Glutamatergic neuron (in vitro differentiated cells): ENCODE measurements at places on chromosomes 12 and 14. TPM values are rescaled to one million over a fixed set of nuclear protein-coding genes. Genes with fewer than 3 reads are reported as not detected.

DNA sequence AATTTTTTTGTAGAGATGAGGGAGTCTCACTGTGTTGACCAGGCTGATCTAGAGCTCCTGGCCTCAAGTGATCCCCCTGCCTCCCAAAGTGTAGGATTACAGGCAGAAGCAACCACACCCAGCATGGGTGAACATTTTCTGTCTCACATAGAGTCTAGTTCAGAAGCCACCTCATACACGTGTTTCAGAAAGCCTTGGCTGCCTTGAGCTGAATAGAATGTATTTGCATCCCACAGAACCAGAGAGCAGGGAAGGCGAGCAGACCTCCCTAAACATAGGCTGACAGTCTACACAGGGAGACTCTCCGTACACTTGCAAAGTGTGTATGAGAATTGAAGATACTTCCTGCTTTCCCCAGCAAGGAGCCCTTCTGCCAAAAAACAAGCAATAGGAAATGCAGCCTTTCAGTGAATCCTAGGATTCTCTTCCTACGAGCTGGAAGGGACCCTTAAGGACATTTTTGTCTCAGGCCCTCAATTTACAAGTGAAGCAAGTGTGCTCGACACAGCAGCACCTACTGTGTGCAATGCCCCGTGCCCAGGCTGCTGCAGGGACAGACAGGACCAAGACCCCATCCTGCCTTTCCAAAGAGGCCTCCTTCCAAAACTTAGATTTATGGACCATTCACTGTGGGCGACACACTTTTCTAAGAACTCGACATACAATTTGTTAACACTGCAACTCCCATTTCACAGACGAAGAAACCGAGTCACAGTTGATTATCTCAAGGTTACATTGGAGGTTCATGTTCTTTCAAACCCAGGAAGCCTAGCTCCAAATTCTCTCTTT, 11.2 kb downstream of the NUAK1 start:
- no peak for DNase-seq

- DNase-seq, result no peak
These were observed 208.3 kb downstream of the EMP1 start for GRCh38 chr12:13404631-13405473.

GRCh38 chr14:35297706-35298105, 5.5 kb downstream of the PSMA6 start:
- DNase-seq, result no peak

DNA sequence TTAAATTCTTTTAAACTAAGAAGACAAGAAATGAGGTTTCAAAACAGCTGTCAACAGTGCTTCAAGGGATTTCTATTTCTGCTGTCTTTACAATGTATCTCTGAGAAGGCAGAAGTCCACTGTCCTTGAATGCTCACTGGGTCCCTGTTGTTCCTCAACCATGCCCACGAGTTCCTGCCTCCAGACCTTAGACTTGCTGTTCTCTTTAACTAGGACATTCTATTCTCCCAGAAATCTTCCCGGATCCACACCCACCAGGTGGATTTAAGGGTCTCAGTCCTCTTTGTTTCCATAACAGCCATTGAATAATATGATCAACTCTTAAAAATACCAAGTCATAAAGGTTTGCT, 6.7 kb upstream of the SLC41A2 start:
- no peak for DNase-seq

DNA sequence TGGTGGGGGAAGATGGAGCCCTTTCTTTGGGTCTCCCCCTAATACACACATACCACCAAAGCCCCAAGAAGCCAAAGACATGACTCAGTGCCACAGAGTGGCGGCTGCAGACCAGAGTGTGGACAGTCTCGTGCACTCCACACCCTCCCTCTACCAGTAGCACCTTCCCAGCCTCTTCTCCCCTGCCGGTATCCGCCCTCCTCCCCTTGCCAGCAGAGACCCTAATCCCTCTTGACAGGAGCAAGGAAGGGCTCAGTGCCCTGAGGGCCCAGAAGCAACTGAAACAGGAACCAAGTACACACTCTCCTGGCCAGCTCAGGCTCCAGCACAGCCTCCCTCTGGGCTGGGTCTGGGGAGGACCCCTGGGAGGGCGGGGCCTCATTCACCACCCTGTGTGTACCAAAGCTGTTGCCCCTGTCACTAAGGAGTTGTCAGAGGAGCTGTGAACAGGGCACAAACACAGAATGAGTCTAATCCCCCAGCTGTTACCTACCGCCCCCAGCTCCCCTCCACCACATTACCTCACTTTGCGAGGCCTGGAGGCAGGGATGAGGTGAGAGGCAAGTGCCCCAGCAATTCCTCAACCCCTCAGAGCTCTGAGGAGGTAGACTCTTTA, 8.2 kb downstream of the SPRYD3 start:
- no peak for DNase-seq

DNA sequence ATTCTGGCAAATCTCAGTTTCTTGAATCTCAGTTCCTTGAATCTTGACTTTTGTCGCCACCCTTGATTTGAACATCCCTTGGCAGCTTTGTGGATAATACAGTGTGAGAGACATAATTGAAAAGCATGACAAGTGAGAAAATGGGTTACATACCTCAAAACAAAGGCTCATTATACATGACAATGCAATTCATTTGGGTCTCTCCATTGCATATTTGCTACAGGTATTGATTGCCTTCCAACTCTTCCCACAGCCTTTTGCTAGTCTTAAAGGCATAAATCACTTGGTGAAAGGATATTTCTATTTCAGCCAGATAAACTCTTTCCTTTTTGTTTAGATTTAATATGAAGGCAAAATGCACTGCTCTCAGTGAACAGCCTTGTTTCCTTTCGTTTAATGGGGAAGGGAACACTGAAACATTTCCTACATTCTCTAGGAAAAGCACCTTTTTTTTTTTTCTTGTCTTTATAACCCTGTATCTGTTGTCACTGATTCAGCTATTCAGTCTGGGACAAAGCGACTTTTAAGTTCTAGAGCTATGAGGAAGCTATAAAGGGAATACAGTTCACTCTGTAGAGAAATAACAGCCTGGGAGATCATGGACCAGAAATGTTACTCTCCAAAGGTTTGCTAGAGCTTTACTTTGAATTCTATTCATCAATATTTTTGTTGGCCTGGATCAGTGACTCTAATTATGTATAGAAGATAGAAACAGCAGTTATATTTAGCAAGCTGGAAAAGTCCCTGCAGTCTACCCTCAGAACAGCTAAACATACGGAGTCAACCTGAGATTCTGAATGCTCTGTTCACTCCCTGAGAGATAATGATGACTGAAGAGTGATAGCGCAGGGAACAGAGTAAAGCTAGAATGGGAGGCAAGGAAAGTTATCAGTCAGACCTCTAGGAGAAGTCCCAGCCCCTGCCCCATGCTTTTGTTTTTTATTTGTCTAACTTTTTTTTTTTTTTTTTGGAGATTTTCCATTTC, 311.4 kb downstream of the RGS6 start:
- no peak for DNase-seq

DNA sequence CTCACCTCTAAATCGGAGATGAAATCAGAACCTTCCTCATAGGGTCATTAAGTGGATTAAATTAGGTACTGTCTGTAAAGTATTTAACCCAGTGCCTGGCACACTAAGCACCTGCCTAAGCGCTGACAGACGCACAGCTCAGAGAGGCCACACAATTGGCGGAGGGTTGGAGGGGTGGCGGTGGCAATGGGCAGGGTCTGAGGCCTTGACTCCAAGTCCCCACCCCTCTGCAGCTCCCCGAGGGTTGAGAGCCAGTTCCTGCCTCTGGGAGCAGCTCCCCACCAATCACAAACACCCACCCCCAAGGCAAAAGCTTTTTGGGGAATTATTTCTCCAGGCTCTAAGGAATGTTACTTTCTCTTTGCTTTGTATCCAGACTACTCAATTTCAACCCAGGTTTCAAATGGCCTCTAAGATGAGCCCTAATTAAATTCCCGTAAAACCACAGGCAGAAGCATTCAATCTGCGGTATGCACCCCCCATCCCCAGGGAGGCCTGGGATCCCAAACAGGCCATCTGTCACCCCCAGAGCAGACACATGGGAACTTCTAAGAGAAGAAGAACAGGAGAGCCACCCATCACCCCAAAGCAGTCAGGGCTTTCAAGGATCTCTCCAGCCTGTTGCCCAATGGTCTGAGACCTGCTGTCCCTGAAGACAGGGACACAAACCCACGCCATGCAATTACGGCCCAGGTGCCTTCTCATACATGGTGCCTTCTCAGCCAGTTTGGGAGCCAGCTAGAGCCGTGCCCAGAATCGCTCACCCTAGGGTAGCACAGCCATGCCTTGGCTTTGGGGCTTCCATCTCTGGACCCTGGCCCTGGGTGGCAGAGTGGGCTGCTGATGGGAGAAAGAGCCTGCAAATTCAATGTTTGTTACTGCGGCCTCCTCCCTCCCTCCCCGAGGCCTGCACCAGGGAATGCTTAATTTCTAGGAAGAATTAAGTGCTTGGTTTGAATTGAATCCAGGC, 66.1 kb downstream of the CHGA start:
- DNase-seq, result peak; percentile 68

DNA sequence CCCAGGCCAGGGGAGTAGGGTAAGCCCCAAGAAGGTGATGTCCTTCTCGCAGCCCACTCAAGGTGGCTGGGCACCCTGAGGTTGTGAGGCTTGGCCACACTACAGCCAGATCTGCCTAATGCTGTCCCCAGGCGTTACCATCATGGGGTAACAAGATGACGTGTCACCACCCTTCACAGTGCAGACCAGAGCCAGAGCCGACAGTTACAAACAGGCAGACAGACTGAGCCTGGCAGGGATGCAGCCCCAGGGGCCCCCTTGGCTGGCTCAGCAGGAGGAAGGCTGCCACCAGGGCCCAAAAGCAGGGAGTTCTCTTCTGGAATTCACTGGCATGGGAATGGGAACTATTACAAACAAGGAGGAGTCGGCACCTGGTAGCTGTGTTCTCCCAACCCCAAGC, 302.7 kb upstream of the NOS1 start:
- no peak for DNase-seq

DNA sequence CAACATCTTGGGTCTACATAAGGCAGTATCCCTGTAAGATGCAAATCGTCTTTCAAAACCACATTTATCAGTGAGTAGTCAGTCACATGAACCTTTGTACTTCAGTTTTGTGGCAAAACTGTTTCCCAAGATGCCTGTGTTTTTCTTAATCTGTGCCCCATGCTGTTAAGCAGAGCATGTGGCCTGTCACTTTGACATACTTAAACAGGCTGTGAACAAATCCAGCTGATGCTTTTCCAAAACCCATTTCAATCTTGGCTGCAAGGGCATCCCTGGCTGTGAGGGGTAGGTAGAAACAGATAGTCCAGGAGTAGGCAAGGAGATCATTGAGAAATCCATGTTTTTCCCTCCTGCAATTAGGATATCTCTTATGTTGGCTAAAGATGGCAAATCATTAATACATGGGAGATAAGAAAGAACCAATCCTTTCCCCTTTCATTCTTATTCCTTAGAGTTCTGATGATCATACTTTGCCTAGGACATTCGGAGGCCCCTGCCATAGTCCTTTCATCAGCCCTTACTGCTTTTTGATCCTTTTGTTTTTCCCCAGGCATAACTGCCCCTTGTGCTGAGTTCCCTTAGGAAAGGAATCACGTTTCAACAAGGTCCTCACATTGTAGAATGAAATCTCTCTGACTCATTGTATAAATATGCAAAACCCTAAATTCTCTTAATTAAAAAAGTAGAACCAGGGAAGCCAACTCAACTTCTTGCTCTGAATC, 121.1 kb upstream of the EEA1 start:
- DNase-seq, result no peak

GRCh38 chr14:66813636-66814035, 305.7 kb downstream of the GPHN start:
- DNase-seq, result no peak

DNA sequence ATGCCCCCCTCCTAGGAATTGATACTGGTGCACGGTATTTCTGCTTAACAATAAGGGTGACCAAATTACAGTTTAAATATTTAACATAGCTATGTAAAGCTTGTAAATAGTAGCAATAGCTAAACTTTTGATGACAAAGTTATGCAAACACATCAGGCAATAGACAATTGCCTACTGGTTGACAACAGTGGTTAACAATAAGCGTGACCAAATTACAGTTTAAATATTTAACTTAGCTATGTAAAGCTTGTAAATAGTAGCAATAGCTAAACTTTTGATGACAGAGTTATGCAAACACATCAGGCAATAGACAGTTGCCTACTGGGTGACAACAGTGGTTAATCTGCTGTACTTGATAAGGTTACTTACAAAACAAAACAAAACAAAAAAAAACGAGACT, 886.5 kb upstream of the FLRT2 start:
- no peak for DNase-seq

GRCh38 chr12:6074979-6075585, 49.4 kb downstream of the VWF start:
- no peak for DNase-seq

Gene ASB2
- 16.6 TPM for total RNA-seq

Gene CKAP4
- total RNA-seq, result 87.0 TPM

Gene SERPINA10
- total RNA-seq, result not detected

Gene KRT78
- not detected for total RNA-seq

Gene RASSF9
- not detected for total RNA-seq

Gene USP44
- 2.7 TPM for total RNA-seq
